Esophagus squamous epithelium (tissue), 5 donors: ENCODE measurements at places on chromosomes 7 and 10.

- no peak for DNase-seq
Observed at GRCh38 chr7:94432817-94433216, 38.1 kb downstream of the COL1A2 start.

- no peak for DNase-seq
Observed at GRCh38 chr7:148485618-148486017, 104.9 kb upstream of the C7orf33 start.

DNA sequence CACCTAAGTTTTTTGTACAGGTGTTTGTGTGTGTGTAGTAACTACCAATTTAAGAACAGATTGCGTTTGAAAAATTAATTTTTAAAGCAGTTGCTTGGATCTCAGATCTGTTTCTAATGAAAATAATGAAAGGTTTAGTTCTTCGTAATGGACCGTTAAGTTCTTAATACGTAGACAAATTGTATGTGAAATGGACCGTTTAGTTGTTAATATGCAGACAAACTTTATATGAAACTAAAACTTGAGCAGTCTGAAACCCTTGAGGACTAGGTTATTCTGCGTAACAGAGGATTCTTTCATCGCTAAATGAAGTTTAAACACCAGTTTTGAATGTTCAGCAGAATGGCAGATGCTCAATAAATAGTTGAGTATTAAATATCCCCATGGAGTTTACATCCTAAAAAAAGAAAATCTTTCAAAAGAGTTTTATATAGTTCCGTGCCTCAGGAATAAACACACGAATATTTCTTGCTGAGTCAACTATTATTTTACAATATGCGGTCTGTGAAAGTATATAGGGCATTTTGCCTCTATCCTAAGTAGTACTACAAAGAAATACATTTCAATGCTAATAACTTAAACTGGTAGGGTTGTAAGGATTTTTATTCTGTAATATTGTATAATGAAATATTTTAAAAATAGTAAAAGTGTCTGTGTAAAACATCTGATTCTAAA, 1.2 kb downstream of the DBF4 start:
- no peak for DNase-seq

DNA sequence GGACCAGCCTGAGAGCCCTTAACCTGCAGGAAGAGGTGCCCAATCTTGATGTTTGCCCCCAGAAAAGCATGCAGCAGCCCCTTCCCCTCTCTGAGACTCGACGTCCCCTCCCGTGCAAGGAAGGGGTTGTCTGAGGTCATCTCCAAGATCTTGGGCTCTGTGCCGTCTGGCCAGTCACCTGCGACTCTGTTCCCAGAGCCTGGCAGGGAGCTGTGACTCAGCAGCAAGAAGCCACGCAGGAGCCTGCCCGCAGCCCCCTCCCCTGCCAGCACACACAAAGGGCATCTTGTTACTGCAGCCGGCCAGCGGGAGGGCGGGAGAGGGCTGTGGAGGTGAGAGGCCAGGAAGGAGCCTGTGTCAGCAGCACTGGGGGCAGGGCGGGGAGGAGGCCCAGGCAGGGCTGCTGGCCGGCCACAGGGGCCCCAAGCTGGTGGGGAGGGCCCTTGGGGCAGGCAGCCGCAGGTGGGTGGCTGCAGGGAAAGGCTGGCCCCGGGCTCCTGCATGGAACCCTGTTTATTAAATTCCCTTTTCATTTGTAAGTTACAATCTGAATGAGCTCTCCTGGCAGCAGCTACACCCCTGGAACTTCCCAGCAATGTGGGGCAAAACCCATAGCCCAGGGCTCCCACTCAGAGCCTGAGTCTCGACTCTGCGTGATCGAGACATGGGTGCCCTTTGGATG, 103.7 kb upstream of the ZMIZ1 start:
- no peak for DNase-seq

DNA sequence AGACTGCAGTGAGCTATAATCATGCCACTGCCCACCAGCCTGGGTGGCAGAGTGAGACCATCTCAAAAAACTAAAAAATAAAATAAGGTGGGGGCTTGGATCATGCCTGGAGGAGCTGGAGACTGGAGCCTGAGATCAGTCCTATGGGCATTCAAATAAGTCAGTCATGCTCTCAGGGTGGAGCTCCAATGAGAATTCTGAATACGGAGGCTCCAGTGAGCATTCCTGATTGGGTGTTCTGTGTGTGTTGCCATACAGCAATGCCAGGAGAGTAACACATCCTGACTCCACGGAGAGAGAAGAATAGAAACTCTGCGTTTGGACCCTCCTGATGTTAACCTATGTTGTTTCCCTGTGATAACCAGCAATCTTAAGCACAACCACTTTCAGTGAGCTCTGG, 16.0 kb downstream of the UBE2D4 start:
- DNase-seq: no peak

DNA sequence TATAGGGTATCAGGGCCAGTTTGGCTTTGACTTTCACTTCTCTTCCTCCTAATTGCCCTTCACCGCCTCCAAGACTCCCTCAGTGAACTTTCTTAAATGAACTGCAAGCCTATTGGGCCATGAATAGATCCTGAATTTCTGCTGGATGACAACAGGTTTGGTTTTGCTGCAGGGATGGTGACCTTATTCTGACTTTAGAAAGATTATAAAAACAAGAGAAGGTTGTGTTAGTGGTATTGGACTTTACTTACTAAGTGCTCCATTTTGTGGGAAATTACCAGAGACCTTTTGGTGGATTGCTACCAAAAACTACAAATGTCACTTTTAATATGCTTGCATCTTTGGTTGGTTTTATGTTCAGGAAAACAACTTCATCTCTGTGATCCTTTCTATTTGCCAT, 11.5 kb upstream of the LIPA start:
- DNase-seq: no peak

DNA sequence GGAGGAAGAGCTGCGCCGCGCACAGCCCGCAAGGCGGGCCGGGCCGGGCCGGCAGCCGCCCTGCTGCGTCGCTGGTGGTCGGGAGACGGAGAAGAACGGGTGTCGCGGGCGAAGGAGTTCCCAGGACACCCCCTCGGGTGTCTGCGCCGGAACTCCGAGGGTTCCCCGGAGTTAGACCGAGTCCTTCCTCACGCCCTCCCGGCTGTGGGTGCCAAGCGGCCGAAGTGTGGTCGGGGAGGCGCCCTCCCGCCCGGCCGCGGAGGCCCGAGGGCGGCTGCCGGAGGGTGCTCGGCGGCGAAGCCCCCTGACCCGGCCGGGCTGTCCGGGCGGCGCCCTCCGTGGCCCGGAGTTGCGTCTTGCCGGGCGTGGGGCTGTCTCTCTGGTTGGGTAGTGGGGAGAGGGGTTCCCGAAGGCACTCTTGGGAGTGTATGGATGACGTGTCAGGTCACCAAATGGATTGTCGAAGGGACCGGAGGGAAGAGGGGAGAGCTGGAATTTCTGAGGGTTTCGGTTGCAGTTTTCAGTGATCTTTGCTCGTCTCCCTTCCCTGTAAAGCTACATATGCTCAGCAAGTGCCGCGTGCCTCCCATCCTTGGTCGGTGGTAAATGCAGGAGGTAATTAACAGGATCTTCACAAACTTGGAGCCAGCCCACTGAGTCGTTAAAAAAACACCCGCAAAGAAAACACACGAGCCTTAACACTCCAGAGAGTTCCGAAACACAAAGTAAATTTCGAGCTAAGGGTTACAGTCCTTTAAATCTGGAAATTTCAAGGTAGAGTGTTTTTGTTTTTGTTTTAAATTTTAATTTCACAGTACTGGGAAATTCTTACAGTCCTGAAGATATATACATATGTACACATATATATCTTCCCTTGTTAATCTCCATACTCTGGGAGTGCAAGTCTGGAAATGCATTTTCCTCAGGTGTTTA, 871 bp downstream of the ST7 start:
- no peak for DNase-seq

DNA sequence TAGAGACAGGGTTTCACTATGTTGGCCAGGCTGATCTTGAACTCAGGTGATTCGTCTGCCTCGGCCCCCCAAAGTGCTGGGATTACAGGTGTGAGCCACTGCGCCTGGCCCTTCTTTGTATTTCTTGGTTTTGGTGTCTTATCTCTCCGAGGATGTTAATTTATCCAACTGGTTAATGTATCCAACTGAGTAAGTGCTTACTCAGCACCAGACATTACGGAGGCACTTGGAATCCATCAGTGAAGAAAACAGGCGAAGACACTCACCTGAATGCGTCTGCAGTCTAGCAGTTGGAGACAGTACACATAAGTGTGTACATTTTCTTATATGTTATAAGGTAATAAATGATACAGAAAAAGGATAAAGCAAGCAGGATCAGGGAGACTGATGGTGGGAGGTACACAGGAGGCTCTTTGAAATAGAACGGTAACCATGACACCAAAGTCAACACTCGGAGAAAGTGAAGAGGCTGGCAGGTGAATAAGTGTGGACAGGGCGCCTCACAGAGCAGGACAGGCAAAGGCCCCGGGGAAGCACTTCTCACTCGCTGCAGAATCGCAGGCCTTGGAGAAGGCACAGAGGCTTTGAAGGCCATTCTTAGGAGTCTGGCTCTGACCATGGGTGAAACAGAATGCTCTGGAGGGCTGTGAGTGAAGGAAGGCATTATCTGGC, 73.1 kb downstream of the LANCL2 start:
- no peak for DNase-seq

DNA sequence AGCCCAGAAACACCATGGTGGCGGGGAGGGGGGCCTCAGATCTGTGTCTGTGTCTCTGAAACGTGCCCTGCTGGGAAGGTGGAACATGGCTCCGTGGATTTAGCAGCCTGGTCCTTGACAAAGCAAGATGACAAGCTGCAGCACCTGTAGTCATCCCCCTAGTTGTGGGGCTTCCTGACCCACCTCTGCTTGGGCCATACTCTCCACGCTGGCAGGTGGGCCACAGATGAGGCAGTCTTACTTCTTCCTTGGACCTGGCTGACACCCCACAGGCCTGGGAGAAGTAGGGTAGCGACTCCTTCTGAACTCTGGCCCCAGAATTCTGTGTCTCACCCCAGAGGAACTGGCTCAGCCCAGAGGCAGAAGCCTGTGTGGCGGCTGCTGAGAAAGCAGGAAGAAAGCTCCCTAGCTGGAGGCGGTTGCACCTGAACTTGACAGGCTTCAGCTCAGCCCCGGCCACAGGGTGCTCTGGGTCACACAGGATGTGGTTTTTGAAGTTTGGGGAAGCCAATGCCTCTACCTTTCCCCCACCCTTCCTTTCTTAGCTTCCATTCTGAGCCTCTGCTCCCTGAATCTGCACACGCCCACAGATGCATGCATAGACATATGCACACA, 113.9 kb downstream of the ABLIM1 start:
- DNase-seq: peak; percentile 30
